ENCODE measurements at places on chromosomes 2 and 18. TPM values are rescaled to one million over a fixed set of nuclear protein-coding genes. Genes with fewer than 3 reads are reported as not detected.

DNA sequence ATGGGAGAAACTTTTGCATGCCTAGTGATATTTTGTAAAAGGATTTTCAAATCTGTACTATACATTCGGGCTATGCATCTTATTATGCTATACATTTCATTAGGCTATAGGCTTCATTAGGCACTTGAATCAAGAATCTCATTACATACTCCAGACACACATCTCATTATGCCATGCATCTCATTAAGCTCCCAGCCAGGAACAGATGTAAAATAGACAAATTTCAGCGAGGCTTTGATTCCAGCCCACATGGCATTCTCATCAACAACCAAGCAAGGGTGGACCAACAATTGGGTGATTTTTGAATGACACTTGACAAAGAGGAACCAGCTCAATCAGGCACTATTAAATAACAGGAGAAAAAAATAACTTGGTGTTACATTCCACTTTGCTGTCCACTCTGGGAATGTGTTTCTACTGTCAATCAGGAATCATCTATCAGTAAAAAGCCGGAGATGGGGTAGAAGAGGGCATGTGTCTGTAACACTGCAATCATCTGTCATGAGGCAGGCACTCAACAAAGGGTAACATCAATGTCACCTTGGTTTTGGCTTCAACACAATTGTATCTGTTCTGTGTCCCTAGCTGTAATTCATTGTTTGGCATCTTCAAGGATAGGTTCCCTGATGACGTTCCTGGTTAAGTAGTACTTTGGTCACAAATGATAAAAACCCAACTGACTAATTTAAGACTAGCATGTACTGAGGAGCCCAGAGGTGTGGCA is 498.6 kb downstream of the EPHA4 start:
- no peaks in the 10 kb centered on the region for H3K27me3 ChIP-seq
- H3K27ac ChIP-seq = no peak overlapping the region
- no peaks in the 10 kb centered on the region for H3K4me1 ChIP-seq
- no peak for DNase-seq

GRCh38 chr2:121884078-121884477 is 128.6 kb downstream of the TSN start:
- no peaks in the 10 kb centered on the region for H3K27me3 ChIP-seq
- no peaks in the 10 kb centered on the region for H3K4me1 ChIP-seq
- DNase-seq = no peak
- H3K36me3 ChIP-seq = no peaks in the 10 kb centered on the region

Gene C2orf72
- not detected for total RNA-seq

Gene NBAS
- 53.2 TPM for total RNA-seq

Gene TUBB8B
- not detected for total RNA-seq

- H3K4me1 ChIP-seq = no peaks in the 10 kb centered on the region
- no peaks in the 10 kb centered on the region for H3K36me3 ChIP-seq
- no peak for DNase-seq
- no peak overlapping the region for H3K27ac ChIP-seq
- no peak overlapping the region for H3K4me3 ChIP-seq
- H3K27me3 ChIP-seq = no peaks in the 10 kb centered on the region
These were observed 18.8 kb upstream of the TAF1B start for GRCh38 chr2:9824441-9824840.

GRCh38 chr2:67041051-67041450 is 356.1 kb upstream of the ETAA1 start:
- H3K4me3 ChIP-seq = no peak overlapping the region
- H3K27me3 ChIP-seq = no peaks in the 10 kb centered on the region
- no peak for DNase-seq
- no peaks in the 10 kb centered on the region for H3K36me3 ChIP-seq
- peaks cover 25% of the 10 kb centered on the region for H3K4me1 ChIP-seq
- H3K27ac ChIP-seq = no peak overlapping the region

DNA sequence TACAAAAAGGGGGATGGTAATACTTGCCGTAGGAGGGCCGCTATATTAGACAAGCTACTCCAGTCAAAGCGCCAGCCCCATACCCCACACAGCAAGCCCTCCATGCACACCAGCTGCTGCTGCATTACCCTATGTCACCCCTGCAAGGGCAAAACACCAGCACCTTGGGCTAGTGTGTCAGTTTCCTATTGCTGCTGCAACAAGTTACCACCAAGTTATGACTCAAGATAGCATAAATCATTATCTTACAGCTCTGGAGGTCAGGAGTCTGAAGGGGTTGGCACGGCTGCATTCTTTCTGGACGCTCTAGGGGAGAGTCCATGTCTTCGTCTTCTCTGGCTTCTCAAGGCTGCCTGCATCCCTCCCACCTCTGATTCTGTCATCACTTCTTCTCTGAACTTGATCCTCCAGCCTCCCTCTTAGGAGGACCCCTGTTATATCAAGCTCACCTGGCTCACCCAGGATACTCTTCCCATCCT is 88.6 kb upstream of the ACAA2 start:
- no peaks in the 10 kb centered on the region for H3K36me3 ChIP-seq
- no peaks in the 10 kb centered on the region for H3K27me3 ChIP-seq
- H3K4me1 ChIP-seq = no peaks in the 10 kb centered on the region
- no peak overlapping the region for H3K4me3 ChIP-seq
- H3K27ac ChIP-seq = no peak overlapping the region
- DNase-seq = no peak

Gene NTSR2
- not detected for total RNA-seq

DNA sequence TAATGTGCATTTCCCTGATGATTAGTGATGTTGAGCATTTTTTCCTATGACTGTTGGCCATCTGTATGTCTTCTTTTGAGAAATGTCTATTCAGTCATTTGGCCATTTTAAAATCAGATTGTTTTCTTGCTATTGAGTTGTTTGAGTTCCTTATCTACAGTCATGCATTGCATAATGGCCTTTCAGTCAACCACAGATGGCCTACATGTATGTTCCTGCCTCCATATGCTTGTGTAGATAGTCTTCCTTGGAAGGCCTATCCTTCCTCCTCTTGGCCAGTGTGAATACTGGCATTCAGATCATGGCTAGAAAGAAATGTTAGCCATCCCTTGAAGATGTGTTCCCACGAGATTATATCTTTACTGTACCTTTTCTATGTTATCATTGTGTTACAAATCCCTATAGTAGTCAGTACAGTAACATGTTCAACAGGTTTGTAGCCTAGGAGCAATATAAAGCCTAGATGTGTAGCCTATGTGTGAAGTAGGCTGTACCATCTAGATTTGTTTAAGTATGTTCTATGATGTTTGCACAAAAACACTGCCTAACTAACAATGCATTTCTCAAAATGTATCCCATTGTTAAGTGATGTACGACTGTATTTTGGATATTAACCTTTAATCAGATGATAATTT is 65.6 kb upstream of the CD302 start:
- no peak overlapping the region for H3K4me3 ChIP-seq
- H3K27ac ChIP-seq = no peak overlapping the region
- H3K36me3 ChIP-seq = no peaks in the 10 kb centered on the region
- no peak for DNase-seq

Gene EPHA4
- 43.9 TPM for total RNA-seq

Gene LRRC30
- total RNA-seq = not detected

DNA sequence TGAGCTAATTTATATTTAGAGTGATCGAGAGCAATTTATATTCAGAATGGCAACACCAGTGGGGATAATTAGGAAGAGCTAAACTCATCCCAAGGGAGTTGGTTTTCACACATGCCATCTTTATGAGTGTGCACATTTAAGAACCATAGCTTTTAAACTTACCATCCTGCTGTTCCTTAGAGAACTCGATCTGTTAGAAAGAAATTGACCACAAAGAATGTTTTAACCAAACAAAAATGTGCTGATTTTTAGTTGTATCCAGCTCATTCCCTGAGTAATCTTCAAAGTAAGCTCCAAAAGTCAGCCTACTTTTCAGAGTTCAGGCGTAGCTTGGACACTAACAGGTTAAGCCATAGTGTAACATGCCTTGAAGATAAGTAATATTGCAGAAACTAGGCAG is 12.6 kb downstream of the MYL1 start:
- no peaks in the 10 kb centered on the region for H3K27me3 ChIP-seq
- H3K4me1 ChIP-seq = no peaks in the 10 kb centered on the region
- H3K4me3 ChIP-seq = no peak overlapping the region
- no peaks in the 10 kb centered on the region for H3K36me3 ChIP-seq

- H3K4me1 ChIP-seq = no peaks in the 10 kb centered on the region
- H3K27me3 ChIP-seq = no peaks in the 10 kb centered on the region
- DNase-seq = no peak
These were observed 16.0 kb downstream of the YPEL5 start for GRCh38 chr2:30162806-30163205.

DNA sequence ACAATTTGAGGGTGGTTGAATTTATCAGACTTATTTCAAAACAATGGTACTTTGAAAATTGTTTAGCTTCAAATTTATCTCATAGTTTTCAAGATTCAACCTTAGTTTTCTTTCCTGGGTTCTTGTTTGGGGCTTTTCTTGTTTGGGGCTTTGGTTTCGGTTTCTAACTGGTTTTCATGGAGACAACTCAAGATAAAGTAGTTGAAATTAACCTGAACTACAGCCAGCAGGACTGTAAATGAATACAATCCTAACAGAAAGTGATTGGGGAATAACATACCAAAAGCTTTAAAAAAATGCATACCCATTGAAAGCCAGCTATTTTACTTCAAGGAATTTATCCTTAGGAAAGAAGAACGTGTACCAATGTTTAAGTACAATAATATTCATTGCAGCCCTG is 133.5 kb upstream of the SLC14A2 start:
- H3K4me3 ChIP-seq = no peak overlapping the region
- no peak for DNase-seq
- no peaks in the 10 kb centered on the region for H3K36me3 ChIP-seq
- no peaks in the 10 kb centered on the region for H3K27me3 ChIP-seq
- H3K4me1 ChIP-seq = peaks cover 6% of the 10 kb centered on the region

Gene CIB4
- total RNA-seq = not detected

GRCh38 chr2:164879901-164880535 is 38.4 kb upstream of the COBLL1 start:
- H3K4me1 ChIP-seq = no peaks in the 10 kb centered on the region
- H3K27me3 ChIP-seq = no peaks in the 10 kb centered on the region
- DNase-seq = no peak
- H3K27ac ChIP-seq = no peak overlapping the region

GRCh38 chr2:88232074-88232782 is 62.1 kb downstream of the THNSL2 start:
- no peaks in the 10 kb centered on the region for H3K4me1 ChIP-seq
- H3K27ac ChIP-seq = no peak overlapping the region
- no peaks in the 10 kb centered on the region for H3K36me3 ChIP-seq
- no peak overlapping the region for H3K4me3 ChIP-seq
- no peaks in the 10 kb centered on the region for H3K27me3 ChIP-seq

GRCh38 chr2:64970495-64970894 is 18.7 kb upstream of the SLC1A4 start:
- no peaks in the 10 kb centered on the region for H3K4me1 ChIP-seq
- DNase-seq = no peak
- H3K4me3 ChIP-seq = no peak overlapping the region
- no peaks in the 10 kb centered on the region for H3K36me3 ChIP-seq

Gene TRPM8
- total RNA-seq = not detected

Gene CHRNA1
- total RNA-seq = not detected

DNA sequence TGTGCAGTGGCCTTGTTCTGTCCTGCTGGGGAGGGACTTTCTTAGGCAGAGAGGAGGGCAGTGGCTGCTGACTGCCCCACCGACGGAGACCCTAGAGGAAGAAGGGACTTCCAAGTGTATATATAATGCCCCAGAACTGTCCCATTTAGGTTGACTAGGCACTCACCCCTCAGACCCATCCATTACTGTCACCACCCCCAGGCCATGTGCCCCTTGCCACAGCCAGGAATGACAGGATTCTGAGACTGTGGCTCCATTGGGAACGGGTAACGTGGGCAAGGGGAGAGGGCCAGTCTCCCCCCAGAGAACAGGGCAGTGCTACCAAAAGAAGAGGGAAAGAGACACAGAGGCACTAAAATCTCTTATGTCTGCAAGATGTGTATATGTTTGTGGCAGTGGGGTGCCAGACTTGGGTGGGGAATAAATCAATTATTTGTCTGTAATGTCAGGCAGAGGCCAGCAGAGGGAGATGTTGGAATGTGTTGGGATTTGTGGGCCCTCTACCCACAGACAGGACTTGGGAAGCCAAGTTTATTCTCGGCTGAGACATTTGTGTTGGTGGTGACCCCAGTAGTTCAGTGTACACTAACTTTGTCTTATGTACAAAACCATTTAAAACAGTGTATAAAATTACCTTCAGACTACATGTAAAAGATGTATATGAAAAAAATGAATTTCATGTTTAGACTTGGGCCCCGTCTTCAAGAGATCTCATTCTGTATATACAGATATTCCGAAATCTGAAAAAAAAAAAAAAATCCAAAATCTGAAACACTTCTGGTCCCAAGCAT is 24.0 kb upstream of the TMEM37 start:
- H3K27me3 ChIP-seq = no peaks in the 10 kb centered on the region
- no peak overlapping the region for H3K27ac ChIP-seq
- DNase-seq = no peak
- H3K4me3 ChIP-seq = no peak overlapping the region
- no peaks in the 10 kb centered on the region for H3K4me1 ChIP-seq

Gene GREB1
- 2.5 TPM for total RNA-seq

GRCh38 chr2:239678666-239679296 is 278.0 kb upstream of the HDAC4 start:
- H3K27me3 ChIP-seq = no peaks in the 10 kb centered on the region
- H3K27ac ChIP-seq = no peak overlapping the region
- no peaks in the 10 kb centered on the region for H3K36me3 ChIP-seq
- no peak overlapping the region for H3K4me3 ChIP-seq

DNA sequence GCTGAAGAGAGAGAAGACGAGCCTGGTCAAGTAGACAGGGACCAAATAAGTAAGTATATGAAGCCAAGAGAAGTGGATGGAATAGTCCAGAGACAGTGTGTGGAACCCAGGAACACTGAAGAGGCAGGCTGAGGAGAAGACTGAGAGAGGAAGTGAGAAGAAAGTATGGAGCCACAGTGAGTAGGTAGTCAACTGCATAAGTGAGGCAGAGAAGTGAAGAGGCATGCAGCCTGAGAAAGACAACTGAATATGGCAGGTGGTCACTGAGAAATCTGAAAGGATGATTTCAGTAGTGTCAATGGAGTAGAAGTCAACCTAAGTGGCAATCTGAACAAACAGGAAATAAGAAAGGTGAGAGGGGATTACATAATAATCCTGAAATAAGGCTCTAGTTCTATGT is 55.4 kb downstream of the CWC22 start:
- DNase-seq = no peak
- no peaks in the 10 kb centered on the region for H3K27me3 ChIP-seq
- H3K4me1 ChIP-seq = no peaks in the 10 kb centered on the region

Gene TOGARAM2
- 0.82 TPM for total RNA-seq

DNA sequence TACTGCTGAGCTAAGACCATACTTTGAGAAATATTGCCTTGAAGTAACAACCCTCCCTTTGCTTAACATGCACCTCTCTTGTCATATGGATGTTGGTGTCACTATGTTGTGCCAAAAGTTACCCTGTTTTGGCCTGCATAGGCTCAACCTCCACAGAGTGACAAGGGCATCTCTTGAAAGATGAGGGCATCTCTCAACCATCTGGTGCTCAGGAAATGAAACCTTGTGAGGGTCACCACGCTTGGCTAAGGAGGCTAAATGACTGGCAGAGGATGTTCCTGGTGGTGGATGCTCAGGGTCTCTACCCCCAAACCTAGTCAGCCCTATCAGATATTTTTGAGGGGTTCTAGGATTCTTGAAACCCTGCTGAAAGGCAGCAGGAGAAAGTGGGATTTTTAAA is 2.3 kb downstream of the LHCGR start:
- H3K27me3 ChIP-seq = no peaks in the 10 kb centered on the region
- no peak overlapping the region for H3K27ac ChIP-seq
- H3K4me1 ChIP-seq = peaks cover 7% of the 10 kb centered on the region

Data from sigmoid colon (tissue), 7 donors.